ENCODE measurements at places on chromosomes 2 and 18.

GRCh38 chr2:2254206-2254605, 76.9 kb downstream of the MYT1L start:
- DNase-seq, result no peak

DNA sequence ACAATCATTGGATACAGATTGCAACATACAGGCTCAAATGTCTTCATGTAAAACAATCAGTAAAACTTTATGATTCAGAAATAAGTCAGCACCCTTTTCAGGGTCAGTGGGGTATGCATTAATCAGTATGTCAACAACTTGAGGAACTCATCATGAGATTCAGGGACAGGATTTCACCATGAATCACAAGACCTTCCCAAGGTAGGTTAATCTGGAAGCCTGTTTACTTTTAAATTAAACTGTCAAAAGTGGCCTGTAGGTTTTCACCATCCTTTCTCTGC, 104.8 kb downstream of the SP100 start:
- no peak for DNase-seq

- no peak for DNase-seq
Measured at GRCh38 chr2:24012521-24013188, 2.8 kb downstream of the MFSD2B start.

DNA sequence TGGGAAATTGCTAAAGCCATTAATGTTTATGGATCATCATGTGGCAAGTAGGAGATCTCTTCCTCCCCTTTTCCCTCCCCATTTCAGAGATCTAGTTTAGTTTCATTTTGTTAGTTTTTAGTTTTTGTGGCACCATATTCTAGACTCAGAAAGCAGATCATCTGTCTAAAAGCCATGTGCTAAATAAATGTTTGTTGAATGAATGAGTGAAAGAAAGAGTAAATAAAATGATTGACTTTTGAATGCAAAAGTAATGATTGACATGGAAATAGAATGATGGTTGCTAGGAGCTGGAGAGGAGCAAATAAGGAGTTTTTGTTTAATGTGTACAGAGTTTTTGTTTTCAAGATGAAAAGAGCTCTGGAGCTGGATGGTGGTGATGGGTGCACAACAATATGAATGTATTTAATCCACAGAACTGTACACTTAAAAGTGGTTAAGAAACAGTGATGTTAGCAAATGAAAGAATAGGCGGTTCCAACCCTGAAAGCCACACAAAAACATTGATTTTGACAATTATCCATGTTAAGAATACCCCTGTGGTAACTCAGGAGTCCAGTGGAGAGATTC, 23.6 kb downstream of the TMEM178A start:
- no peak for DNase-seq

GRCh38 chr2:177241711-177242120, 22.8 kb downstream of the NFE2L2 start:
- no peak for DNase-seq
